ENCODE measurements at places on chromosomes 7 and 10.

- peak; percentile 52 for DNase-seq
These were observed 5.2 kb downstream of the CPED1 start for GRCh38 chr7:120993553-120994191.

DNA sequence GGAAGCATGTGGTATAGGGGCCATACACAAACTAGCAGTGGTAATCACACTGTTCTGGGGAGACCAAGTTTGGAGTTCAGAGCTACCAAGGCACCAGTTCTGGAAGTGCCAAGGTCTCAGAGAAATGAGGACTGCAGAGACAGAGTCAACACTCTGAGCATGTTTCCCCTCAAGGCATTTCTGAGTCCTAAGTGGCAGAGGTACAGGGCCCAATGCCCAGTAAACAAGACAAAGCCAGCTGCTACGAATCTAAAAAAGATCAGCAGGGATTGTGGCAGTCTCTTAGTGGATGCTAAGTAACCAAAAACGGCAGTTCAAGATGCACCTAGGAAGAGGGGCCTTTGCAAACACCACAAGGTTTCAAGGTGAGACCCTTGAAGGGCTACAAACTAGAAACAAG lies 271.9 kb downstream of the TNS3 start:
- no peak for DNase-seq

- DNase-seq, result peak; percentile 41
These were observed 17.6 kb downstream of the LRRN3 start for GRCh38 chr7:111108496-111108895.

- no peak for DNase-seq
These were observed 51.9 kb downstream of the OAT start for GRCh38 chr10:124366825-124367224.

DNA sequence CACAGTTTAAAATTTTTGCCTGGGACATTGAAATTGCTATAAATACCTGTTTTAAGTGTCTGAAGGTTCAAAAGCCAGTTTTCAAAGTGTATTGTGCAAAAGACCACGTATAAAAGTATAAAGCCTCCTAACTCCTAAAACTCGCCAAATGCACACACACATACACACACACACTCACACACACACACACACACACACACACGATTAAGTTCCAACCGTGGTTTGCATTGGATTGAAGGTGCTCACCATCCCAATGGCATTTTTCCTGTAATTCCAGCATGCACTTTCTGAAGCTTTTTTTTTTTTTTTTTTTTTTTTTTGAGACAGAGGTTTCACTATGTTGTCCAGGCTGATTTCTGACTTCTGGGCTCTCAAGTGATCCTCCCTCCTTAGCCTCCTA lies 2.8 kb upstream of the RGS10 start:
- DNase-seq, result no peak

- DNase-seq, result no peak
These were observed 655.0 kb upstream of the ADARB2 start for GRCh38 chr10:2392145-2392812.

GRCh38 chr7:50766849-50767207 lies 15.9 kb downstream of the GRB10 start:
- DNase-seq, result no peak

DNA sequence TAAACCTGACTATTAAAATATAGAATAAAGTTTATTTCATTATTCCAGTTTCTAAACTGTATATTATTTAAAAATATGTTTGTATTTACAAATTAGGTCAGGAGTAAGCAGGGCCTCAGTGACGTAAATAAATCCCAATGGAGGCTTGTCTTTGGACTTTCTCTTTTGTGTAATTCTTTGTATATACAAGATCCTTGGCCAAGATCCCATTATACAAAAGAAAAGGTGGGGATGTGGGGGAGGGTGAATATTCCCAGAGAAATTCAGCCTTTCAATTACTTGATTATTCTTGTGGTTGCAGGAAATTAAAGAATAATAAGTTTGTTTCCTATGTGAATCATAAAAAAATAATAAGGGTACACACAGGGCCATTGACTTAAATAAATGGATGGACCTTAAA lies 178.7 kb upstream of the PRPS1L1 start:
- DNase-seq, result no peak

Measured in foreskin fibroblast (primary cell).